ENCODE measurements at places on chromosomes 5 and 9.
A peak's percentile ranks its signal among the peaks of the same experiment; 100 is the strongest.

DNA sequence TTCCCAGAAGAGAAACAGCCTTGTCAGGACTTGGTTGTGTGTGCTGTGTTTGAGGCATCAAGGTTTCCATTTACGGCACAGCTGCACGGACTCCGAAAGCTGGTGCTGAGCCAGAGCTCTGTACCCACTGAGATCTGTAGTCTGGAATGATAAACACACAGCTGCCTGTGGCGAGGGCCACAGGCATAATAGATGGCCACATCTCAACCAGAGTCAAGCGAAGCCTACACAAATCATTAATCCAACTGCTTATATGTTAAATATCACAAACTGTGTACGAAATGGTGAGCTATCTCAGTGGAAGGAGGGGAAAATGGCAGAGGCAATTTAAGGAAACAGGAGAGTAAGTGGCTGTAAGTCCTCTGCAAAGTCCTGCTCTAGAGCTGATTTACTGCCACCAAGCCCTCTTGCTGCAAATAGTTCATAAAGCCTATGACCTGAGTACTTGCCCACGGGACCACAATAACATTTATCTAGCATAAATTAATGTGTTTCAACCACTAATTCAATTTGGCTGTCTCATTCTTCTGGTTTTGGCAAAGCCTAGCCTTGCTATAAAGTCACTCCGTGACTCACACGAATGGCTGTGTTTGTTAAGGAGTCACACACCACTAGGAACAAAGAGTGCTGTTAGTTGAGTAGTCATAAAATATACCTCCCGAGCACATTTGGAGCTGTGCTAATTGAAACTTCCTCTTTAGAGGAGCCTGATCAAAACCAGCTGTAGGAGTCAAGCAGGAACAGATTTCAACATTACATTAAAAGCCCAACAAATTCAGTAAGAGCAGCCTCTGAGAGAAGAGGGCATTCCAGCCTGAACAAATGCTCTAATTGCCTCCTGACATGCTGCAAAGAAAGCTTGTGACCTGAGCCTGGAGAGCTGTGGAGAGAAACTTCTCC, 738.6 kb upstream of the ZNF608 start:
- peak; percentile 23 for DNase-seq

- no peak for DNase-seq
Measured at GRCh38 chr5:149299451-149300054, 27.9 kb downstream of the AFAP1L1 start.

DNA sequence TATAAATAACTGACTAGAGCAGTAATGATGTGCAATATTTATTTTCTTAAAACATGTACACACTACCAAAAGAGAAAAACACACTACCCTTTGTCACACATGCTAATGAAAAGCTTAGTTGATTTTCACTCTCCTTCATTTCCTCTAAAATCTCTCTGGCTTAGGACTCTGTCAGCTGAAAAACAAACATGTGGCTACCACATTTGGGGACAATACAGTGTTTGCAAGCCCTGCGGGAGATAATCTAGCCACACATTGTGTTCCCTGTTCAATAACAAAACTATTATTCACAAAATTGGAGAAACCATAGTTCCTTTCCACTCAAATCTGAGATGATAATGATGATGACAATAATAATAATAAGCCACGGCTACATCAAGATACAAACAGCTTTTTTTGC, 3.5 kb upstream of the LOX start:
- DNase-seq, result no peak

GRCh38 chr5:2901511-2901910, 150.0 kb upstream of the IRX2 start:
- DNase-seq, result no peak

DNA sequence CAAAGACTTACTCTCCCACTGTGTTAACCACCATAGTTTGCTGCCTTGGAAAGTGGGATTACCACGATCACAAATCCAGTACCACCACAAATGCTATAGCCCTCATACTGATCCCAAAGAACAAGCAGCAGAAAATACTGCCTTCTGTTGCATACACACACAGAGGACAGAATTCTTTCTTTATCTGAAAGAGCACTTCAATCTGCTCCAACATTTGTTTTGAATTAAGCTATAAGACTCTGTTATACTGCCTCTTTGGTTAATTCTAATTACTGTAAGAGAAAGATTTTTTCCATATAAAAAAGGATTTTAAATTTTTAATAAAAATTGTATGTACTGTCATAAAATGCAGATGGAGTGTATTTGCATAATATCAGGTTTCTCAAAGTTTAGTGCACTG, 69.8 kb downstream of the YIPF5 start:
- DNase-seq, result no peak

DNA sequence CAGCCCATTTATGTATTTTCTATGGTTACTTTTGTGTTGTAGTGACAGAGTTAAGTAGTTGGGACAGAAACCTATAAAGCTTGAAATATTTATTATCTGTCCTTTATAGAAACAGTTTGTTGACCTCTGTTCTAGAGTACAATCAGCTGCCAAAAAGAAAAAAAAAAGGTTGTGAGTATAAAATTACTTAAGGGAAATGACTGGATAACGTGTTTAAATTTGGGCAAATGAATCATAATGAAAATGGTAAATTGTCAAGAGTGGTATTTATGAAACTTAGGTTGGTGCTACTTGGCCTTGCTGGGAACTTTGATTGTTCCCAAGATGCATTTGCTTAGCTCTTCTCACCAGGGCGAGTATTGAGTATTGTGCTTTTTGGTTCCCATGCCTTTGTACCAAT, 70.2 kb upstream of the IL6ST start:
- DNase-seq, result no peak

DNA sequence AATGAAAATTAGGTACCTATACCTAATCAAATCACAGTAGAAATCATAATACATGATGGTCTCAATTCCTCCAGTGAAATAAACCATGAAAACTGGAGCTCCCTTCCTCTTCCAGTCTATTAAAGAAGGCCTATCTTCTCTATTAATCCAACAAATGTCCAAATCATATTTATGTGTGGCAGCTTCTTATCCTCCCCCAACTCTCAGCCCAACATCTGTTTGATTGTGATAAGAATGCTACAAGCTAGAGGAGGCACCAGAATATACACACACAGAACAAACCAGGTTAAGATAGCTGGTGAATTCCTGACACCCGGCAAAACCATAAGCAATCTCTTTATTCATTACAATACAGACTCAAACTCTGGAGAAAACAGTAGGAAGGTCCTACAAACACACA, 110.8 kb downstream of the FBXL17 start:
- no peak for DNase-seq

DNA sequence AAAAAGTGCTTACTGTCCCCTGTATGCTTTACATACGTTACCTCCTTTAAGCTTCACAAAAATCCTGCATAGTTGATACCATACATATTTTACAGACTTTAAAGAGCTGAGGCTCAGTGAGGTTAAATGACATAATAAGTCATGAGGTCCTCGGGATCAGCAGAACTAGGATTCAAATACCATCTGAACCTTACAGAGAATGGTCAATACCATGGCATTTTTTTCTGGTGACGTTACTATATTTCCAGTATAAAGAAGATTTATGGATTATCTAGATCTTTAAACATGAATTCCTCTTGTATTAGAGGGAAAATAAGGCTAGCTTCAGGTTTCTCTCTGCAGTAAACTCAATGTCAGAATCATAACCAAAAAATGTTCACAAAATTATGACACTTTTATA, 153.7 kb upstream of the GPR151 start:
- no peak for DNase-seq

GRCh38 chr9:121538221-121538620, 38.6 kb upstream of the GGTA1 start:
- no peak for DNase-seq

DNA sequence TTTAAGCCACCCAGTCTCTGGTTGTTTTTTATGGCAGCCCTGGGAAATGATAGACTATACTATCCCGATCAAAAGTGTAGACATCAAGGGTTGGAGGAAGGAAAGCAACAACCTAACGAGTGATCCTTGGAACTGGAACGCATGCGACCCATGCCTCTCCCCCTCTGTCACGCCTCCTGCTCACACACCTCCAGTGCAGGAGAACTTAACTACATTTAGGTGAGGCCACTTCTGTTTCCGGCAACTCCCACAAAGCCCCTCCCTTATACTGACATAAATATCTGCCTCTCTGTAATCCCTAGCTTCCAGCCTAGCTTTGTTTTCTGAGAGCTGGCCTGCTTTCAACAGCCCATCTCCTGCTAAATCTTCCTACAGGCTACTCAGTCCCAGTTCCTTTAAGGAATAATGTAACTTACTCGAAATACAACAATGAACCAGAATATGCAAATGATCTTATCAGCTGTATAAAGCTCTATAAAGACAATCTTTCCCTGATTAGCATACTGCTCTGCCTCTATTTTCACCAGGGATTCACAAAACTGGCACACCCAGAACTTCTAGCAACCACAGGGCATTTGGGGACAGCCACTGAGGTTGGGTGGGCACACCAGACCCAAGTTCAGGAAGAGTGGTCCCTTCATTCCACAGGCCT, 73.9 kb downstream of the GABBR2 start:
- no peak for DNase-seq

- no peak for DNase-seq
Measured at GRCh38 chr5:24681106-24681505, 36.3 kb upstream of the CDH10 start.

- DNase-seq, result no peak
Measured at GRCh38 chr9:111937781-111938426, 41.3 kb downstream of the UGCG start.

GRCh38 chr5:68707575-68707974, 386.2 kb upstream of the SLC30A5 start:
- DNase-seq, result no peak

DNA sequence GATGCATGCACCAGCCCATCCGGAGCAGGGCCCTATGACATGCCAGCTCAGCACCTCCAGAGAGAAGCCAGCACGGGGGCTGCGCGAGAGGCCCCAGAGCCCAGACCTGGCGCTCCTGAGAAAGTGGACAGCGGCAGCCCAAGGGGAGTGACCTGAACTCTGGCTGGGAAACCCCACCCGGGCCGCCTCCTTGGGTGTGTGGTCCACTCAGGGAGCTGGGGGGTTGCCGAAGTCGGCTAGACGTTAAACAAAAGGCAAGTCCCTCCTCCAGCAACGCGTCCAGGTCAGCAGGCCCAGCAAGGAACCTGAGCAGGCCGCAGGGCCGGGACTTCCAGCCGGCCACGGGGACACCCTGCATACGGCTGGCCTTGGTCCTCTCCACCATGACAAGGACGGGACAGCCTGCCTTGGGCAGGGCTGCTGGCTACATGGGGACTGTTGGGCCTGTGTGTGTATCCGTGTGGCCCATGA, 35.7 kb downstream of the NACC2 start:
- DNase-seq, result no peak

- no peak for DNase-seq
Measured at GRCh38 chr5:174829511-174829864, 105.1 kb downstream of the MSX2 start.

DNA sequence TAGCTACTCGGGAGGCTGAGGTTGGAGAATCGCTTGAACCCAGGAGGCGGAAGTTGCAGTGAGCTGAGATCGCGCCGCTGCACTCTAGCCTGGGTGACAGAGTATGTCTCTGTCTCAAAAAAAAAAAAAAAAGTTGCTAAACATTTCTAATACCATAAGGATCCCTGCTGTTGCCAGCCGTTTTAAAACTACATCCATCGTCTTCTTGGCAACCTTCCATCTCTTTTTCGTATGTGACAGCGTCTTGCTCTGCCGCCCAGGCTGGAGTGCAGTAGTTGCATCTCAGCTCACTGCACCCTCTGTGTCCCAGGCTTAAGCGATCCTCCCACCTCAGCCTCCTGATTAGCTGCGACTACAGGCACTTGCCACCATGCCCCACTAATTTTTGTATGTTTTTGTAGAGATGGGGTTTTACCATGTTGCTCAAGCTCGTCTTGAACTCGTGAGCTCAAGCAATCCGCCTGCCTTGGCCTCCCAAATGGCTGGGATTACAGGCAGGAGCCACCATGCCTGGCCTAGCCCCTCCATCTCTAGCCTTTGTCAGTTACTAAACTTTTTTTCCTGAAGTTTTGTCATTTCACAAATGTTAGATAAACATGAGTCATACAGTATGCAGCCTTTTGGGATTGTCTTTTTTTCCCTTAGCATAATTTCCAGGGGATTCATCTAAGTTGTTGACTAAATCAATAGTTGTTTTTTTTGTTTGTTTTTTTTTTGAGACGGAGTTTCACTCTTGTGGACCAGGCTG, 13.5 kb downstream of the NSD1 start:
- DNase-seq, result peak; percentile 25

DNA sequence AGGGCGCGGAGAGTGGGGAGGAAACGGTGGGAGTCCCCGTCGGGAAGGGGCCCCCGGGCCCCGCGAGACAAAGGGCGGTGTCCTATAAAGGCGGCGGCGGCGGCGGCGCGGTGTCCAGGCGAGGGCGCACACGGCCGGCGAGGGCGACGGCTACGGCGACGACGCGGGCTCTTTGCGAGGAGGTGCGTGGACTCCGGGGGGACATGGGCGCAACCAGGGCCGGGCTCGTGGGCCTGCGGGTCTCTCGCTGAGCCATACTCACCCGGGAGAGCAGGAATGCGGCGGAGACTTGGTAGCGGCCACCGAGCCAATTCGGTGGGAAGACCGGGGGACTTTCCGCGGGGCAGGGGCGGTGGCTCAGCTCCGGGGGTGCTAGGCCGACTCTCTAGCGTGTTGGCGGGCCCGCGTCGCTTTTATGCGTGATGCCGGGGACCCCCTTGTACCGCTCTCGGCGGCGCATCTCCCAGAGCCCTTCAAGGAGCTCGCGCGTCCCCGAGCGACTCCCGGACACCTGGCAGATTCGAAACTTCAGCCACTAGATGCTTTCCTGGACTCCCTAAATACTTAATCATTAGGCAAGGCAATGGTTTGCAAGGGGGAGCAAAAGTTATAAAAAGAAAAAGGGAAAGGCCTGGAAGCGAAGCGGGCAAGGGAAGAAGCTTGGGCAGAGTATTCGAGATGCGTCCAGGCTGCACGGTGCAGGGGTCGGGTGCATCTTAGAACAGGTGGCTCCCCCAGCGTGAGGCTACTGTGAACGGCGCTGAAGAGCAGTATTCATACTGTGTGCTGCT, 5.9 kb upstream of the TAL2 start:
- DNase-seq, result peak; percentile 17

- no peak for DNase-seq
Measured at GRCh38 chr9:128370367-128370751, 815 bp upstream of the URM1 start.

DNA sequence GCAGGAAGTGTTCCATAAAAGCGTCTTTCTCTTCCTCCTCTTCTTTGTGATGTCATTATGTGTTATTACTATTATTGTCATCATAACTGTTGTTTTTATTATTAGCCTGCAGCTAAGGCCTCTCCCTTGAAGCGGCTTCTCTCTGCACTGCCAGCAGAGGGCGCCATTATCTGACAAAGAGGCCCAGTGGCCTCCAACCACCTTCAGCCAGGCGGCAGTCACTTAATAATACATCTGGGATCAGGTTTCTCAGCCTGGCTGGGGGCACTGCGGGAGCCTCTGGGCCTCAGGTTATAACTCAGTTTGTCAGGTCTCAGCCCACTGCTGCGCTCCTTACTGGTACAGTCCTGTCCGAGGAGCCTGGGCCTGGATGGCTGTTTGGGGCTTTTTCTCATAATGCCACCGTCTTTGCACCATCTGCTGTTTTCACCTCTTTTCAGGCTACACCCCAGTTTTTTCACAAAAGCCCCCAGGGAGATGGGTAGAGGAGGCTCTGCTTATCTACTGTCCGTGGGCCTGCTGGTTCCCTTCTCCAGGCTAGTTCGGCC, 281.9 kb downstream of the NSG2 start:
- DNase-seq, result peak; percentile 65

- no peak for DNase-seq
Measured at GRCh38 chr9:72681283-72681630, 159.8 kb downstream of the TMC1 start.

All from hepatic stellate cell (primary cell).